ENCODE measurements at places on chromosomes 6 and 20.

DNA sequence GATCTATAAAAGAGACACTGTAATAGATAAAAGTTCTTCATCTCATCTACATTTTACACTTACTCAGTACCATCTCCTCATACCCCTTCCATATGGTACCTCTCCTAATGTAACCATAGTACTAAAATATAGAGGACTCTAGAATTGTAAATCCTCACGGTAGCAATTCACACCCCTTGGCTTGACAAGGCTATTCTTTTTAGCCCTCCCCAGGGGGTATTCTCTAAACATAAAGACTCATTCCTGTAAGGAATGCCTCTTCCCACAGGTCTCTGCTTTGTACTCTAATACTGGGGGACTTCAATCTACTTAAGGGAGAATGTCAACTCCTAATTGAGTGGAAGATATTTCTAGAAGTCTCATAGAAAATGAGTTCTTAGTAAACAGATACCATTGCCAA is 85.9 kb downstream of the VIP start:
- DNase-seq: no peak

GRCh38 chr6:138215093-138215782 is 3.1 kb downstream of the PBOV1 start:
- no peak for DNase-seq

DNA sequence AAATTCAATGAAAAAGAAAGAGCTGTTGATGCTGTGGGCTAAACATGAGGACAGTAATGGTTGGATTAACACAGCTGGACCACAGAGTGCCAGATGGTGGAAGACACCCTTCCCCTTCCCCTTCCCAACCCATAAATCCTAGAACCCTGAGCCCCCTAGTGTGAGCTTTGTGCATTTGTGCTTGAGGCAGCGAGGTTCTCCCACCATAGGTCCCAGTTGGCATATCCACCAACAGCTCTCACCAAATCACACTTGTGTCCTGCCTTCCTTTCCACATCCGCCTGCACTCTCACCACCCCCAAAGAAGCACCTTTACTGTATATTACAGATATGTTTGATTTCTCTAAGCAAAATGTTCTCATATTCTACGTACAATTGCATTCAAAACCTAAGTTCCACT is 32.8 kb upstream of the HBS1L start:
- no peak for DNase-seq

DNA sequence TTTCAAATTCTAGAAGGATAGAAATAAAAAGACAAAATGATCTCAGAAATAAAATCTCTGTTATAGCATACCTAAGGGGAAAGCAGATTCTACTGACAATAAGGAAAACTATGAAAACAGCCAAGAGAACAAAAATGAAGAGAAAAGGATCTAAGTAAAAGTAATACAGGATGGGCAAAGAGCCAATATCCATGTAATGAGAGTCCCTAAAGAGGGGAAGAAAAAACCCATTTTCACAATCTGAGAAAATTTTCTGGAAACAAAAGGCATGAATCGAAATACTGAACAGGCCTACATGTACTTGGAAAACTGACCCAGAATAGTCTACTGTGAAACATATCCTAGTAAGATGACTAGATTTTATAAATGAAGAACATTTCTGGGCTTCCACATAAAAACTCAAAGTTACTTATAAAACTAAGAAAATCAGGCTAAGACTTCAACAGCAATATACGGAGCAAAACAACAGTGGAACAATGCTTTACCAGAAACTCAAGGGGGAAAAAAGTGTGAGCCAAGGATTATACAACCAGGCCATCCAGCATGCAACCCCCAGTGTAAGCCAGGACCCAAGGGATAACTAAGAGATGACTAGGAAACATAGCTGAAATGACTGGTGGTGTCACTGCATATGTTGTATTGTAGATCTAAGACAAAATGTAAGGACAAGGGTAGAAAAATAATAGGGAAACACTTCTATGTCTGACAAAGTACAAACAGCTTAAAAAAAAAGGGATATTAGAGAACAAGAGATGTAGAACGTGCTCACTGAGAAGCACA is 10.2 kb downstream of the NAPB start:
- DNase-seq: no peak

- no peak for DNase-seq
Measured at GRCh38 chr20:12153628-12154027, 235.9 kb downstream of the BTBD3 start.

DNA sequence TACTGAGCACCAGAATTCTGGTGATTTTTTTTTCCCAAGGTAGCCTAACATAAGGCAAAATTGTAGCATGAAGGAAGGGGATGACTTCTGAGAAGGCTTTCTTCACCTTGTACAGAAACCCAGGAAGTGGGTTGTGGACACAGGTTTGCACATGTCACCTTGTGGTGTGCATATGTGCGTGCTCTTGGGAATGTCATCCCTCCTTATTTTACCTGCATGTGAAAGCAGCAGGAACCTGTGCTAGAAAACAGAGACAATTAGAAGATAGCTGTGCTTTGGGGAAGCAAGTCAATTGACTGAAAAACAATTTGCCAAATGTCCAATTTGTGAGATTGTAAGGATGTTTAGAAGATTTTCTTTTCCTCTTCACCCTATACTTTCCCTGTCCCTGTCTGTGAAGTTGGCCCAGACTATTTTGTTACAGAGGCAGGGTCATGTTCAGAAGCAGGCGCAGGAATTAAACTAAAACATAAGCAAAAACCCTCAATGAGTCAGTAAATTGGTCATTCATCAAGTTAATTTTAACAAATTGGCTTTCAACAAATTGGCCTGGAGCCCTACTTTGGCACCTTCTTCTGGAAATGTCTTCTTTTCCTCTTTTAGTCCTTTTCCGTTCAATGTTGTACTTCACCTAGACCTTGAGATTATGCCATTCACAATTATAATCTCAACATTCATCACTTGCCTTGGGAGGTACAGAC is 261.2 kb downstream of the ADGB start:
- DNase-seq: no peak

DNA sequence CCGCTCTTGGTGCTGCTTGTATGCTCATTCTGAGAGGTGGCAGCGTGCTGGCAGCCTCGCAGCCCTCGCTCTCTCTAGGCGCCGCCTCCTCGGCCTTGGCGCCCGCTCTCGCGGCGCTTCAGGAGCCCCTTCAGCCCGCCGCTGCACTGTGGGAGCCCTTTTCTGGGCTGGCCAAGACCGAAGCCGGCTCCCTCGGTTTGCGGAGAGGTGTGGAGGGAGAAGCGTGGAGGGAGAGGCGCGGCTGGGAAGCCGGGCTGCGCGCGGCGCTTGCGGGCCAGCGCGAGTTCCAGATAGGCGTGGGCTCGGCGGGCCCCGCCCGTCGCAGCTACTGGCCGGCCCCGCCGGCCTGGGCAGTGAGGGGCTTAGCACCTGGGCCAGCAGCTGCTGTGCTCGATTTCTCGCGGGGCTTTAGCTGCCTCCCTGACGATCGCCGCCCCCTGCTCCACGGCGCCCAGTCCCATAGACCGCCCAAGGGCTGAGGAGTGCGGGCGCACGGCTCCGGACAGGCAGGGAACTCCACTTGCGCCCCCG is 19.5 kb upstream of the FAM8A1 start:
- no peak for DNase-seq

GRCh38 chr6:41966961-41967311 is 25.3 kb upstream of the CCND3 start:
- no peak for DNase-seq

- no peak for DNase-seq
Measured at GRCh38 chr20:60372822-60373221, 414.6 kb downstream of the CDH26 start.

GRCh38 chr20:4880051-4880450 is 121.3 kb downstream of the SLC23A2 start:
- no peak for DNase-seq

DNA sequence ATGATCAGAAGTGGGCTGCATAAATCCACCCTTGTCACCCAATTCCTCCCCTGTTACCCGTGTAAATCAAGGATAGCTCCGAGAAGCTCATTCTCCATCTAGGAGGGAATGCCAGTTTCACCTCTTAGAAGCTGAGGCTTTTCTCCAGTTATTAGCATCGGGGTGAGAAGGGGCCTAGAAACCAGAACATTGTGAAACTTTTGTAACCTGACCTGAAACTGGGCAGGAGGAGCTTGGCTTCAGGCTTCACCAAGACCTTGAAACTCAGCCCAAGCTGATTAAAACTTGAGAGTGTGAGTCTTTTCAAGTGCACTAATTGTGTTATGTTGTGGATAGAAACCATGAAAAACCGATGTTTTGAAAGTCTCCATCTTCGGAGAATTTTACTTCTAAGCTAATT is 103.1 kb downstream of the BMP2 start:
- DNase-seq: no peak

GRCh38 chr6:69422475-69422874 is 374.3 kb downstream of the LMBRD1 start:
- DNase-seq: no peak

DNA sequence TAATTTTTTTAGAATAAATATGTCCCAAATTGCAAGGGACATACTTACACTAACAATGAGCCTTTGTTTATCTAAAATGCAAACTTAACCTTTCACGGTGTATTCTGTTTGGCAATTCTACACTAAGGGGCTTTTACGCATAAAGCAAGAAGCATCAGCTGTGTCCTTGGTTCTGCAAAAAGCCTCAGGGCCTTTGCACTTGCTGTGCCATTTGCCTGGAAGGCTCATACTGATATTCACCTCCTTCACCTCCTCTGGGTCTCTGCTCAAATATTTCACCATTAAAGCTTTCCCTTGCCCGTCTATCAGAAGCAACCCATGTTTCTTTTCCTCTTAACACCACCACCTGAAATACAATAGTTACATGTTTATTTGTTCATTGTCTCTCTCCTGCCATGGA is 8.9 kb upstream of the BMP7 start:
- no peak for DNase-seq

DNA sequence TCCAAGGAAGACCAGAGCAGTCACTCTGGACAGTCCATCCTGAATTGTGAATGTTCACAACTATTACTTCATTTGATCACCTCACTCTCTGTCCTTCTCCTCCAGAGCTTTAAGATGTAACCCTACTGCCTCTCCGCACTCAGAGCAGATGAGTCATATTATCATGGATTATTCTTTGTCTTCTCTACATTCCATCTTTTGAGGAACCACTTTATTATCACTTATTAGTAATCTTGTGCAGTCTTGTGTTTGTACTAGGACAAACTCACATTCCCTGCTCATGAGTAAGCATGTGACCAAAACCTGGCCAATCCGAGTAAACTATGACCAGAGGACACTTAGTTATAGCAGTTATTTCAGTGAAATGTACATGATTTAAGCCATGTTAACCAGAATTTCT is 401.5 kb upstream of the ADGRB3 start:
- no peak for DNase-seq

GRCh38 chr6:12408752-12409151 is 118.6 kb downstream of the EDN1 start:
- no peak for DNase-seq

- no peak for DNase-seq
Measured at GRCh38 chr6:88512951-88513350, 346.8 kb upstream of the CNR1 start.

DNA sequence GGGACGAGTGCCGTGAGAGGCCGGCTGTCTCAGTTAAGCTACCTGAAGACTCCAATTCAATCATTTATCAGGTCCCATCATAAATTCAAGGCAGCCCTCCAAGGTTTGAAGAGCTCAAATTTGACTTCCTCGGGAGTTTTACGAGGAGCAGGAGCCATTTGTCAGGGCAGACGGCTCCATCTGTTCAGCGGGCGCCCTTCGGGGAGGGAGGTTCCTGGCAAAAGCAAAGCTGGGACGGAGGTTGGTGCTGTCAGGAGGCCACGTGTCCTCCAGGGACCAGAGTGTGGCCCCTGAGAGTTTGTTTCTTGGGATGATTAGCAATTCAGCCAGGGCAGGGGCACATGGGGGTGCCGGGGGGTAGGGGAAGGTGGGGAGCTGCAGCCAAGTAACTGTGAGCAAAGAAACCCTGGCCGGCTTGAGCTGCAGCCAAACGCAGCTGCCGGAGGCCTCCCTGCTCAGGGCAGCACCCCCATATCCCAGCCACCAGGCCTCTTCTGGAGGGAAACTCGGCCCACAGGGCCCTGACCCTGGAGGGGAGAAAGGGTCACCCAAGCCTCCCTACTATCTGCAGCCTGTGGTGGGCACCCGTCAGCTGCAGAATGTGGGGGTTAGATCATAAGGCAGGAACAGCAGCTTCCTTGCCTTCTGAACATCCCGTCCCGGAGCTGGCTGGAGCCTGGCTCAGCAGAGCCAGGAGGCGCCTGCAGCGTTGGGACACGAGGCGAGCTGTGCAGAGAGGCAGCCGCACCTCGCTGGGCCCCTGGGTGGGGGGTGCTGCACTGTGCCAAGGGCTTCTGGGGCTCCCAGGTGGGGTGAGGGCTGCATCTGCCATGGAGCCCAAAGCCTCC is 63.6 kb upstream of the GATA5 start:
- no peak for DNase-seq

GRCh38 chr20:58131151-58131550 is 97.3 kb downstream of the ANKRD60 start:
- no peak for DNase-seq

GRCh38 chr6:37941871-37942270 is 122.3 kb downstream of the ZFAND3 start:
- no peak for DNase-seq

DNA sequence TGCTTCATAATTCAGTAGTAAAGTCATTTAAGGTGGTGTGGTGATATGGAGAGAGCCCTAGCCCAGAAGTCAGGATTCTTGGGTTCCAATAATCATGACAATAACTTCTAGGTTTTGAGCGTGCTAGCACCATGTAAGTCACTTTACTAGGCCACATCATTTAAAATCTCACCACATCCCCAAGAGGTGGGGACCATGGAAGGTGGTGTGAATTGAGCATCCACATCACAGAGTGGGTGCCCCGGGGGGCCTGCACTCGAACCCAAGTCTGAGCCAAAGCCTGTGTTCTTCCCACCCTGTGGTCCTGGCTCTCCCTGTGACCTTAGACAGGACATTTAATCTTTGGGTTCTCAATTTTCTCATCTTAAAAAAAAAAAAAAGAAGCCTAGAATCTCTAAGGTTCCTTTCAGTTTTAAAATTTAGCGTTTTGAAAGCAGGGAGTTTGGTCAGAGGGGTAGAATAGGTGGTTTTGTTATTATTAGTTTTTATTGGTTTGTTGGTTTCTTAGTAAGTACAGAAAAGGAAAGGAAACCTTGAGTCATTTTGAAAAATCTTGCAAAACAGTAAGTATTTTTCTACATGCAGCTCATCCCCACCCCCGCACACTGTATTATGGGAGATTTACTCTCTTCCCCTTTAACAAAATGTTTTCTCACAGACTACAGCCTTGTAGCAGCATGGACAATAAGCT is 26.4 kb downstream of the ARMC2 start:
- DNase-seq: no peak

- DNase-seq: no peak
Measured at GRCh38 chr6:170212956-170213636, 77.8 kb downstream of the DLL1 start.

GRCh38 chr20:13870170-13870748 is 85.4 kb downstream of the NDUFAF5 start:
- no peak for DNase-seq

- DNase-seq: no peak
Measured at GRCh38 chr6:106161311-106161874, 75.3 kb downstream of the PRDM1 start.

DNA sequence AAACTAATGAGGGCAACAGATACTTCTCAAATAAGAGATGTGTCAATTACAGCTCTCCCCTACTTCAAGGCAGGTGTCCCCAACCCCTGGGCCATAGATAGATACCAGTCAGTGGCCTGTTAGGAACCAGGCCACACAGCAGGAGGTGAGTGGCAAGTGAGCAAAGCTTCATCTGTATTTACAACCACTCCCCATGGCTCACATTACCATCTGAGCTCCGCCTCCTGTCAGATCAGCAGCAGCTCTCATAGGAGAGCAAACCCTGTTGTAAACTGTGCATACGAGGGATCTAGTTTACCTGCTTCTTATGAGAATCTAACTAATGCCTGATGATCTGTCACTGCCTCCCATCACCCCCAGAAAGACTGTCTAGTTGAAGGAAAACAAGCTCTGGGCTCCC is 422.1 kb downstream of the GJA1 start:
- DNase-seq: no peak
